Endothelial cell (in vitro differentiated cells): ENCODE measurements at places on chromosomes 5 and 9. TPM values are rescaled to one million over a fixed set of nuclear protein-coding genes. Genes with fewer than 3 reads are reported as not detected.
A peak's percentile ranks its signal among the peaks of the same experiment; 100 is the strongest.

DNA sequence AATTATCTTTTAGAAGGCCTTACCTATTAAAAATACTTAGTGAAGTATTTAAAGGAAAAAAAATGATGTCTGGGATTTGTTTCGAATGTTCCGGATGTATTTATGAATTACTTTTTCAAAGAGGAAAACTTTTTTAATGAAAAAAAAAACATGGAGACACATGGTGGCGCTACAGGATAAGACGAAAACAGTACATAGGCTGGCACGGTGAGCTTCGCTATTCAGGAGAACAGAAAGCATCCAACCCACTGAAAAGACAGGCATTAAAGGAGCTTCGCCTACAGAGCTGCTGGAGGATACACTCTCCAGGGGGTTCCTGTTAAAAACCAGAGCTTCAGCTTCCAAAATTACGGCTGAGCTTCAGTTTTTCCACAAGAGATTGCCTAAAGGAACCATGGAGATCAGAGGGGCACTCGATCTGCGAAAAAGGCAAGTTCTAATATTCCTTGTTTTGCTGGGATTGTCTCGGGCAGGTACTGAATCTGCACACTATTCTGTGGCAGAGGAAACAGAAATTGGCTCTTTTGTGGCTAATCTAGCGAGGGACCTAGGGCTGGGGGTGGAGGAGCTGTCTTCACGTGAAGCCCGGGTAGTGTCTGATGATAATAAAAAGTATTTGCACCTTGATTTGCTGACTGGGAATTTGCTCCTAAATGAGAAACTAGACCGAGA is at the start of gene PCDHB14:
PCDHB14 (plus strand) TSS at position 232 of the 672 bp plus-strand sequence; CDS start at position 395, 163 bp downstream.
- H3K27me3 ChIP-seq = no peaks in the 10 kb centered on the region
- DNase-seq = peak; percentile 18
- H3K27ac ChIP-seq = no peak within 1 kb of the TSS
- peaks cover 33% of the 10 kb centered on the region for H3K36me3 ChIP-seq

DNA sequence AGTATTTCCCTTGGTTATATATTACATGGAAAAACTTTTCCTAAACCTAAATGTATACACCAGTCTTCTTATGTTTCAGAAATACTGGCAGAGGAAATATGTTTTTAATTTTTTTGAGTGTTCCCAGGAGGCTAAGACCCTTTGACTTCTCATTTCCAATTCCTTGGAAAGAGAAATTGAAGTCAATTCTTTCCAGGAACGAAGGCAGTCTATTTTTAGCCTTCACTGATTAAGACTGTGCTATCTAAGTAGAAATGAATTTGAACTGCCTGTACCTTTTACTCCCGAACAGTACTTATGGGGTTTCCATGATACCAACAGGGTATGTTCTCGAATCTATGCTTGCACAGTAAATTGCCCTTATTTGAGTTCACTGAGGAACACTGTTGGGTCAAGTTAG is 340.3 kb upstream of the CD180 start:
- DNase-seq = no peak
- H3K27me3 ChIP-seq = no peaks in the 10 kb centered on the region
- H3K4me3 ChIP-seq = no peak overlapping the region
- peaks cover 3% of the 10 kb centered on the region for H3K4me1 ChIP-seq
- H3K27ac ChIP-seq = no peak overlapping the region

UNC13B gene
- 39.9 TPM for total RNA-seq

COL23A1 gene
- 75.2 TPM for total RNA-seq
